ENCODE measurements at places on chromosomes 1 and 21. TPM values are rescaled to one million over a fixed set of nuclear protein-coding genes. Genes with fewer than 3 reads are reported as not detected.

Gene C1orf232
- not detected for total RNA-seq

Gene RGS1
- total RNA-seq, result not detected

Gene COQ8A
- total RNA-seq, result 4.4 TPM

Gene AGO4
- total RNA-seq, result 5.4 TPM

DNA sequence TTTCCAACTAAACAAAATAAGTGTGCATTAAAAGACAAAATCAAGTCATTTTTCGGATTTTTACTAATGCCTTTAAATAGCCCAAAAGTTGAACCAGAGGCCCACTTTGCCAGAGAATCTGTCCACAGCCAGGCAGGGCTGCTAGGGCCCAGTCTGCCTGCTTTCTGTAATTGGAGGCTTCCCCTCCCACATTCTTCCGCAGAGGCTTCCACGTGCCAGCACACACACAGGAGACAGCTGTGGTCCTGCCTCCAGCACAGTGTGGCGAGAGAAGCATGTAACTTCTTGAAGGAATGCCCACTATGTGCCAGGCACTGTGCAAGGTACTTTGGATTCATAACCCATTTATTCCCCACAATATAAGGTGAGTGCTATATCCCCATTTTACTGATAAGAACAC, 11.3 kb upstream of the PDZK1IP1 start:
- no peak overlapping the region for H3K27ac ChIP-seq
- H3K27me3 ChIP-seq, result no peaks in the 10 kb centered on the region
- no peak for DNase-seq
- H3K36me3 ChIP-seq, result no peaks in the 10 kb centered on the region

DNA sequence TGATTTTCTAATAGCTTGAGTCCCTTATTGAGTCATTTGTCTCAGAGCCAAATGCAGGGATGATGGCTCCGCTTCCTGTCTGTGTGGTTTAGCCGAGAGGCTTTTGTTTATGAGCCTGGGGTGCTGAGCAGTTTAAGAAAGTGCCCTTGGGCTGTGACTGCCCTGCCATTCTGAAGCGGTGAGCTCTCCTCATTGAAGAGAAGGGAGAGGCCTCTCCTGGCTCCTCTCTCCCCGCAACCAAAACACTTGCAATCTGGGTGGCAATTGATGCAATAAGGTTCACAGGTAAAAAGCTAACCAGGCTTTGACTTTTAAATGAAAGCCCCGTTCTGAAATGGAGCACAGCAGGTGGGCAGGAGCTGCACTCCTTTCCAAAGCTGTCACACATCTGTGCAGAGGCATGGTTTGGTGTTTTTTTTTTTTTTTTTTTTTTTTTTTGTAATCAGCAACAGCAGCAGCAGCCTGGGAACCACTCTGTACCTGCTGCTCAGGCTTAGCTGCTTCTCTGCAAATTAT, 403.7 kb downstream of the SIPA1L2 start:
- H3K4me3 ChIP-seq, result no peak overlapping the region
- H3K4me1 ChIP-seq, result peaks cover 18% of the 10 kb centered on the region
- peak; percentile 82 for DNase-seq
- no peaks in the 10 kb centered on the region for H3K36me3 ChIP-seq
- H3K27me3 ChIP-seq, result no peaks in the 10 kb centered on the region

DNA sequence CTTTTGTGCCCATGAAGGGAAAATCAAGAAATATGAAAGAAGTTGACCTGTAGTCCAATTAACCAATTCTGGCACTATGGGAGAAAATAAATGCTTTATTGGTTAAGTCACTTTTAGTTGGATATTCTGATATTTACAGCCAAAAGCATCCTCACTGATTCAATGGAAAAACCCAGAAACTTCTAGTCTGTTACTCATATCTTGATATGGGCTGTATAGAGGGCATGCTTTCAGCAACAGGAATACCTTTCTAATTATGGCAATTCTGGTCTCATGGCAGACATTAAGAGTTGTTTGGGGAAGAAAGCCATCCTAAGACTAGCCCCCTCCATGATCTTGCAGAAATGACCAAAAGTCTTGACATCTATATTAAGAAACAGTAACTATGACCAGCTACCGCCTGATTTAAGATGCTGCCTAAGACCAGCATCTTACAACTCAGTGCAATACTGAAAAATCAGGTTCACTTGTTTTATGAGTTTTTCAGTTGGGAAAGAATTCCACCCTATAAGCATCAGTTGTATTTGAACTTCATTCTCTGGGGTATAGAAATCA, 91.5 kb upstream of the VAV3 start:
- H3K4me3 ChIP-seq, result no peak overlapping the region
- no peaks in the 10 kb centered on the region for H3K4me1 ChIP-seq
- no peaks in the 10 kb centered on the region for H3K27me3 ChIP-seq
- H3K36me3 ChIP-seq, result no peaks in the 10 kb centered on the region
- DNase-seq, result no peak

GRCh38 chr1:163187849-163188248, 14.9 kb downstream of the RGS5 start:
- no peaks in the 10 kb centered on the region for H3K27me3 ChIP-seq
- H3K36me3 ChIP-seq, result no peaks in the 10 kb centered on the region
- no peaks in the 10 kb centered on the region for H3K4me1 ChIP-seq
- no peak overlapping the region for H3K4me3 ChIP-seq

GRCh38 chr1:175186433-175187160, 6.0 kb downstream of the KIAA0040 start:
- no peak for DNase-seq
- H3K27ac ChIP-seq, result no peak overlapping the region
- H3K4me3 ChIP-seq, result no peak overlapping the region
- H3K4me1 ChIP-seq, result no peaks in the 10 kb centered on the region
- no peaks in the 10 kb centered on the region for H3K36me3 ChIP-seq

DNA sequence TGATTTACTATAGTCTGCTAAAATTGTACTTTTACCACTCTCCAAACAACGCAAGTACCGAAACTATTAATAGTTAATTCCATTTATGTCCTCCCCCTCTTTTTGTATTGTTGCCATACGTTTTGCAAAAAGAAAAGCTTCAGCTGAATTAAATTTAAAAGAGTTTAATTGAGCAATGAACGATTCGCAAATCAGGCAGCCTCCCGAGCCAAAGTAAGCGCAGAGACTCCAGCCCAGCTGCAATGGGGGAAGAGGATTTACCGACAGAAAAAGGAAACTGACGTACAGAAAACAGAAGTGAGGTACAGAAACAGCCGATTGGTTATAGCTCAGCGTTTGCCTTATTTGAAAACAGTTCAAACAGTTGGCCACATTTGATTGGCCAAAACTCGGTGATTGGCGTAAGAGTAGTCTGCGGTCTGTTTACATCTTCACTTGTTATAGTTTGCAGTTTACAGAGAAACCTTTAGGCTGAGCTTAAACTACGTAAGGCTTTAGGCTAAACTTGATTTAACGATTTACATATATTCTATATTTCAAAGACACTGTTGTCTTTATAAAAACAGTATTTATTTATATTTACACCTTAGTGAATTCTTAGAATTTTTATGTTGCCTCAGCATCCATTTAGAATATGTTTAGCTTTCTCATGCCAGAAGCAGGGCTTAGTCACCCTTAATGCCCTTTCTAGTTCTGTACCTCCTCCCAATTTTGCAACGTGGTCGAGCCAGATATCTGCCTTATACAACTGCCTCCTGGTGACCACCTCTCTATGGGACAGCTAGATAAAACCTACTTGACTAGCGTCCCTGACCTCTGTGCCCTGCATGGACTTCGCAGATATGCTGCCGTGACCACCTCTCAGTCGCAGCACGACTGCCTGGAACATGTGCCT, 23.8 kb downstream of the CR1 start:
- no peaks in the 10 kb centered on the region for H3K36me3 ChIP-seq
- H3K27me3 ChIP-seq, result no peaks in the 10 kb centered on the region
- DNase-seq, result no peak

GRCh38 chr1:47440599-47441081, 2.8 kb downstream of the FOXD2 start:
- no peaks in the 10 kb centered on the region for H3K27me3 ChIP-seq
- peak; percentile 79 for DNase-seq
- H3K4me3 ChIP-seq, result peak overlapping the region; percentile 95
- H3K4me1 ChIP-seq, result peaks cover 39% of the 10 kb centered on the region
- H3K36me3 ChIP-seq, result peaks cover 67% of the 10 kb centered on the region

DNA sequence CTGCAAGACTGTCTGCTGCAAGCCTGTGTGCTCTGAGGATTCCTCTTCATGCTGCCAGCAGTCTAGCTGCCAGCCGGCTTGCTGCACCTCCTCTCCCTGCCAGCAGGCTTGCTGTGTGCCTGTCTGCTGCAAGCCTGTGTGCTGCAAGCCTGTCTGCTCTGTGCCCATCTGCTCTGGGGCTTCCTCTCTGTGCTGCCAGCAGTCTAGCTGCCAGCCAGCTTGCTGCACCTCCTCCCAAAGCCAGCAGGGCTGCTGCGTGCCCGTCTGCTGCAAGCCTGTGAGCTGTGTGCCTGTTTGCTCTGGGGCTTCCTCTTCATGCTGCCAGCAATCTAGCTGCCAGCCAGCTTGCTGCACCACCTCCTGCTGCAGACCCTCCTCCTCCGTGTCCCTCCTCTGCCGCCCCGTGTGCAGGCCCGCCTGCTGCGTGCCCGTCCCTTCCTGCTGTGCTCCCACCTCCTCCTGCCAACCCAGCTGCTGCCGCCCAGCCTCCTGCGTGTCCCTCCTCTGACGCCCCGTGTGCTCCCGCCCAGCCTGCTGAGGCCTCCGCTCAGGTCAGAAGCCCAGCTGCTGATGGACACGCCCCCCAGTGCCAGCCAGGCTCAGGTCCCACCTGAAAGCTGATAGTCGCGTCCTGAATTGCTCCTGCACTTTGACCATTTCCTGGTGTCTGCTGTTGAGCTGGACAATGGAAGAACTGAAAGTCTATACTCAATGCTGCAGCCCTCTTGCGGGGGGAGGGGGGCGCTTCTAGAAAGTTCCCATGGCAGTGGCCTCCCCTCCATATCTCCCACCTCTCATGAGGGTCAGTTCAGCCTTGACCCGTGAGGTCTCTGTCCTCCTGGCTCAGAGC, 1.2 kb downstream of the KRTAP10-4 start:
- H3K27ac ChIP-seq, result no peak overlapping the region
- no peaks in the 10 kb centered on the region for H3K4me1 ChIP-seq
- no peaks in the 10 kb centered on the region for H3K36me3 ChIP-seq
- H3K4me3 ChIP-seq, result no peak overlapping the region
- H3K27me3 ChIP-seq, result 0 out of 2 replicates have a peak, but pooled peaks cover 2% of the 10 kb centered on the region
